ENCODE measurements at places on chromosomes 3 and 15. TPM values are rescaled to one million over a fixed set of nuclear protein-coding genes. Genes with fewer than 3 reads are reported as not detected.
A peak's percentile ranks its signal among the peaks of the same experiment; 100 is the strongest.

GRCh38 chr3:187767266-187768012 lies 22.2 kb upstream of the BCL6 start:
- no peak for DNase-seq

- no peak for DNase-seq
These were observed 1134.2 kb downstream of the ROBO1 start for GRCh38 chr3:78633626-78634025.

GRCh38 chr3:99134986-99135385 lies 233.5 kb upstream of the DCBLD2 start:
- DNase-seq: no peak

ARRDC4 gene
- 34.2 TPM for polyA plus RNA-seq

DNA sequence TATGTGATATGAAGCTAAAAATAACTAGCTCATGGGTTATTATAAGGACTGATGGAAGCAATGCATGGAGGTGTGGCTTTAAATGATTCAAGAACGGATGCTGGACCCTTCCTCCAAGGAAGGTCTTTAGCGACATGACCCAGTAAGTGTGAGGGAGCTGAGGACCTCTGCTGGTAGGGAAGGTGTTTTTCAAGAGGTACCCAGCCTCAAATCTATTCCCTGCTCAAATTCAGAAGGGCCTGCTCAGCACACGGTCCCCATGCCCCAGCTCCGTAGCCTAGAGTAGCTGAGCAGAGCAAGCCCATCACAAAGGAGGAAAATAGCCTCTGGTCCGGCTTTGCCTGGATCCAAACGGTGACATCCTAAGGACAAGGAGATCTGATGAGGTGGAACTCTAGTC lies 266.2 kb upstream of the IGF1R start:
- DNase-seq: no peak

GRCh38 chr3:125916376-125916978 lies 52.5 kb upstream of the ROPN1B start:
- DNase-seq: peak; percentile 79

ERICH6 gene
- polyA plus RNA-seq: 1.8 TPM

TOMM70 gene
- 85.3 TPM for polyA plus RNA-seq

GRCh38 chr15:88202231-88202630 lies 54.3 kb downstream of the NTRK3 start:
- DNase-seq: no peak

- DNase-seq: no peak
These were observed 66.3 kb upstream of the NAALADL2 start for GRCh38 chr3:174792864-174793263.

CLDN1 gene
- polyA plus RNA-seq: 52.4 TPM

MME gene
- 427 TPM for polyA plus RNA-seq

DNA sequence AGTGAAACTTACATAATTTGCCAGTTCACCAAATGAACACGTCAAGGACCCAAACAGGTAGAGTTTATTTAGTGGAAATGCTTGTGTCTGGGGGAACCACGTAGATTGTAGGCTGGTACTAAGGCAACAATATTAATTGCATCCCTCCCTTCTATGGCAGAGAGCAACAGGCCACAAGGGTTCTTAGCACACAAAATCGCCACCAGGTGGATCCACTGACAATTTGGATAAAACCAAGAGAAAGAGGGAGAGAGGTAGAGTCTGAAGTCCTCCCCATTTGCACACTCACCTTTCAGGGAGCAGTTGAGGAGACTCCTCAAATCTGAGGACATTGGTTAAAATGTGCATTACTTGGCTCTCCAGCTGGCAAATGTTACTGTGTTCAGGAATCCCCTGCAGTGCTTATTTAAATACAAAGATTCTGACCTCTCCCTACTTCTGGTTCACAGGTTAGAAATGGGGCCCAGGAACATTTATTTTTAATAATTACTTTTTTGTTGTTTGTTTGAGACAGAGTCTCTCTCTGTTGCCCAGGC lies 181.0 kb upstream of the FEZF2 start:
- no peak for DNase-seq

DNA sequence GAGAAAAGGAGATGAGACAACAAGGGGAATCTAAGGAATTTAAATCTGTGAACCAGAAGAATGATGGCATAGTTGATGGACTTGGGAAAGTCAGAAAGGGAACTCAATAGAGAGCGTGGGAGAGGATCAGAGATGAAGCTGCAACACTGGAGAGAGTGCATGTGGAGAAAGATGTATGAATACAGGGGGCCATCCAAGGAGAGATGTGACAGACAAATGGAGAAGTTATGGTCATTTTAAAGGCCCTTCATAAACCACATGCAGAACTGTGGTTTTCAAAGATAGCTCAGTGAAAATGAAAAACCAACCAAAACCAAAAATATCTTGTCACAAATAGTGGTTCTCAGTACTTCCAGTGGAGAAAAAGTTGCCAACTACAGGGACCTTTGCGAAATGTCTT lies 265.2 kb downstream of the SUCLG2 start:
- no peak for DNase-seq

DLL4 gene
- polyA plus RNA-seq: 7.8 TPM

ANKDD1A gene
- 5.3 TPM for polyA plus RNA-seq

DNA sequence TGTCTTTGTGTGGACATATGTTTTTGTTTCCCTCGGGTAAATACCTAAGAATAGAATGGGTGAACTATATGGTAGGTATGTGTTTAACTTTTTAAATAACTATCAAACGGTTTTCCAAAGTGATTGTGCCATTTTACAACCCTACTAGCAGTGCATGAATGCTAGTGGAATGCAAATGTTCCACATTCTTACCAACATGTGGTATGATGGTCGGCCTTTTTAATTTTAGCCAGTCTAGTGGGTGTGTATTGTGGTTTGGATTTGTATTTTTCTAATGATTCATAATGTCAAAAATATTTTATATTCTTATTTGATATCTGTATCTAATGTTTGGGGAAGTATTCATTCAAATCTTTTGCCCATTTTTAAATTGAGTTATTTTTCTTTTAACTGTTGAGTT lies 68.2 kb upstream of the SMAD3 start:
- no peak for DNase-seq

LIPH gene
- 2.0 TPM for polyA plus RNA-seq

CFAP20DC gene
- polyA plus RNA-seq: 5.2 TPM

DNA sequence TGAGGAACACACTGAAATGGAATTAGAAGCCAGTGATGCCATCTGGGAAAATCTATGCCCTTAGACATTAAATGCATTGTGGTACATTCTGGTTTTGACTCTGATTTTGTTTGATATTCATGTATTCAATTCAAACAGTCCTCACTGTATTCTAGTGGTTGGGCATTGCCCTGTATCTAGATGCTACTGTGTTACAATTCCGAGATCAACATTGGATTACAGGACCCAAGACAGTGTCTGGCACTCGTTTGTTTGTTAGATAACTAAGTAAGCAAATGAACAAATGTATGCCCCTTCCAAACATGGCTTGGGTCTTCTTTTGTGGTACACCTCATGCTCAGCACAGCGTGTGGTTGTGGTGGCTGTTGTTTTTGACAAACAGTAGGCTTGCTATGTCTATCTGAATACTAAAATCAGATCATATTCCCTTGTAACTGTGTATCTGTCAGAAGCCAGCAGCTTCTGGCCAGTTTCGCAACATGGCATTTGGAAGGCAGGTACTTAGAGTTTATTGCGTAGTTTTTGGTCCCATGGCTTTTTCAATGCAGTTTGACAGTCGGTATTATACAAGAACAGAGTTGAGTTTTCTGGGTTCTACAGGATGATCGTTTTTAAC lies 5.7 kb downstream of the FILIP1L start:
- DNase-seq: no peak

PLSCR1 gene
- polyA plus RNA-seq: 69.4 TPM

DNA sequence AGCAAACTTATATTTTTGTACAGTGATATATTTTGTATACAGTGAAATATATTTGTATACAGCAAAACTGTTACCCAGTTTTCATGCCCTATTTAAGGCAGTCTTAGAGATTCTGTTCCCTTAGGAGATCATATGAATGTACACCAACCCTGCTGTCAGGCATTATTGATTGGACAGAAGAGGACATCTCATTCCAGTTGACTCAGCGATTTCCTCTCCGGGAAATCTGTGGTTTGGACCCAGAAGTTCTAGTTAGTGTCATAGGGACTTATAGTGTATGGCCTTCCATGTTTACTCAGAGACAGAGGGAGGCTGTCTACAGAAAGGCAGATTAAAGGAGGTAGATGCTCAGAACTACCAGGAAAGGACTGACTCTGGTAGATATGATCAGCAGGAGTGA lies 318.8 kb upstream of the KCNMB2 start:
- no peak for DNase-seq

TNK2 gene
- polyA plus RNA-seq: 36.9 TPM

GRCh38 chr3:32310336-32310735 lies 71.9 kb downstream of the CMTM8 start:
- DNase-seq: no peak

DNA sequence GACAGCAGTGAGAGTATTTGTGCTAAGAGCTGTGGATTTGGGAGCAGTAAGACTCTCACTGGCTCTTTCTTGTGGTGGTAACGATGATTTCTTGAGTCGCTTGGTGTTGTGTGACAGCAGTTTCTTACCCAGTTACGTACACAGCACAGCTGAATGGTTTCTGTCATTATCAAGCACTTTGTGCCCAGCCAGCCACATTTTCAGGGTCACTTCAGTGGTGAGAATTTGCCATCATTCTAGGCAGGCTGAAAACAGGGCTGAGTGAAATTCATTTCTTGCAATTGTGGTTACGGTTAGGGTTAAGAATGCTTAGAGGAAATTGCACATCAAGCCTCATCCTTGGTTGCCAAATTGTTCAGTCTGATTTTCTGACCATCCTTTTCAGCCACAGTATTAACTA lies 130.1 kb downstream of the RYR3 start:
- DNase-seq: no peak

OR5AC2 gene
- not detected for polyA plus RNA-seq

- DNase-seq: no peak
These were observed 122.9 kb upstream of the STT3B start for GRCh38 chr3:31409866-31410265.

- DNase-seq: peak; percentile 7
These were observed 84.5 kb upstream of the SYNPR start for GRCh38 chr3:63193647-63194046.

DNA sequence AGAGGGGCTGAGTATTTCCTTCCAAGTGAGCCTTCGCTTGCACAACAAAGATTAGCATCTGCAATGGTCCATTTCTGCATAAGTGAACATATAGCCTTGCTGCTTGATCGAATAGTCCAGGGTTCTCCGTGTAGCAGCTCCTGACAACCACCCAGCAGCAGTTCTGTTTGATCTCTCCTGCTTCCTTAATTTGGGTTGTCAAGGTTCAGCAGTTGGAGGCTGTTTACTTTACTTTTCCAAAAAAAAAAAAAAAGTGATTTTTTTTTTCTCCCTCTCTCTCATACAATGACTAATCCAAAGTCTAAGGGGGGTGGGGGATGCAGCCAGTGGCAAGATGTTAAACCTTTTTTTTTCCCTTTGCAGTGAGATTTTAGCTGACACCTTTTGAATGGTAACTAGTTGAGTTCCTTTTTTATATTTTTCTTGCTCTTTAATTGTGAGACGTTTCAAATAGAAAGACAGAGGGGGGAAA lies 3.6 kb downstream of the FOXP1 start:
- no peak for DNase-seq
